ENCODE measurements at places on chromosomes 11 and 22.

GRCh38 chr11:61912530-61912898, 4.9 kb downstream of the RAB3IL1 start:
- DNase-seq, result no peak

DNA sequence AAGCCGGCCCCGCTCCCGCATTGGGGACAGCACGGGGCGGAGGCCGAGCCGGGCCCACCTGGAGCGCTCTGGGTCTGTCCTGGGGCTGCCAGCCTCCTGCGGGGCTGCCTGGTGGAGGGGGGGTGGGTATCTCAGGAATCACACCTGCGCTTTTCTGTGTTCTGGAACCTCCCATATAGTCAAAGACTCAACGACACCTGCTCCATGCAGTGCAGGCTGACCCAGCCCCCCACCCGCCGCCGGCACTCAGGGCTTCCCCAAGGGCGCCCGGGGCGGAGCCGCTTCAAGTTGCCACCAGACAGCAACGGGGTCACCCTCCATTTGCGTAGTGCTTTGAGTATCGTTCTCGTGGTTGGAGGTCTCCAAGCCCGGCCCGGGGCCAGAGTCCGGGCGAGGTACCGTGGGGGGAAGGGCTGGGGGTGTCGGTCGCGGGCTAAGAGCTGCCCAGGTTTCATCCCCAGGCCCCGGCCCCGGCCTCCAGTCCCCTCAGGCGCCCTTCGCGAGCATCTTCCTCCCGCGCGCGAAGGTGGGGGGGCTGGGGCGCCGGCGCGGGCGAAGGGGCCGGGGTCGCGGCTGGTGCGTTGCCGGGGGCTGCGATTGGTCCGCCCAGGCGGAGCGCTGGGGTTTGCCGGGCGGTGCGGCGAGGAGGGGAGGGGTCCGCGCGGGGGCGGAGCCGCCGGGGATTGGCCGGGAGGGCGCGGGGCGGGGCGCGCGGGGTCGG, 6.6 kb downstream of the TSPAN4 start:
- no peak for DNase-seq

GRCh38 chr11:126217491-126217890, 5.9 kb downstream of the FAM118B start:
- no peak for DNase-seq

DNA sequence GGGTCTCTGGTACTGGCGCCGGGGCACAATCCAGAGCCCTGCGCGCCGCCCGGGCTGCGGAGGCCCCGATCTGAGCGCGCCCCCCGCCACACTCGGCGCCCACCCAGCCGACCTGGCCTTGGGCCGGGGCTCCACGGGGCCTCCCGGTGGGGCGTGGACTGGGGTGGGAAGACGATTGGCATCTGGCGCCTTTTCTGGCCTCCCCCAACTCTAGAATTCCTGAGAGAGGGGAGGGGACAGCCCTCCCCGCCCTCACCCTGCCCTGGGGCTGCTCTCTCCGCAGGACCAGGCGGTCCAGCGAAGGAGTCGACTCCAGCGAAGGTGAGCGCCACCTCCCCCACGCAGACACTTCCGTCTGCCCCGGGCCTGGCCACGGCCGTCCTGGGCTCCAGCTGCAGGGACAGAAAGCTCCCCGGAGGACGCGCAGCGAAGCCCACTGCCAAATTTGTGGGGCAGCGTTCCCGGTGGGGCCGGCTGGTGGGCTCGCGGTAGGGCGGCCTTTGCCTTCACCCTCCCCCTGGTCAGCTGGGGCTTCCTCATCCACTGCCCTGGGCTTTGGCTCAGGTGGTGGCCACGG, 593 bp downstream of the SSH3 start:
- no peak for DNase-seq

DNA sequence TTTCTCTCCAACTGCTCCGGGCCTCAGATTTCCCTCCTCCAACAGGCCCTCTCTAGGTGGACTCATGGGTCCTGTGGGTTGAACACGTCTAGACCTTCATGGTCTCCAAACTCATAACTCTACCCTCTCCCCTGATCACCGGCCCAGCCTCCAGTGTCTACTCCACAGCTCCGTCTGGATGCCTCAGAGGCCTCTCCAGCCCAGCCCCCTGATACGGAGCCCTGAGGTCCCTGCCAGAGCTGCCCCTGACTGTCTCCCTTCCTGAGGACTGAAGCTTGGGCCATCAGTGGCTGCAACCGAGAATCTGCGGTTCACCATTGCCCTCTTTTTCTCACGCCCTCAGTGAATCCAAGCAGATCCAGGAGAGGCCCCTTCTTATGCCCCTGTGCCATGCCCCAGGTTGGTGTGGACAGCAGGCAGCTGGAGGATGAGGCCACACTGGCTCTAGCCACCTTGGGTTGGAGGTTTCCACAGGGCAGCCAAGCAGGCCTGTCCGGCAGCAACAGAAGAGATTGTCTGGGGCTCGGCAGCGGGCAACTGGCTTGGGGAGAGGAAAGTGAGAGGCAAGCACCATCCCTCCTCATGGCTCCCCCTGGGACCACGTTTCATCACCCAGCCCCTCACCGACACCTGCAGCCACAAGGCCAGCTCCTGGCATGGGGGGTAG, 104.6 kb upstream of the FGF3 start:
- no peak for DNase-seq

- no peak for DNase-seq
Measured at GRCh38 chr11:114077482-114078305, 18.2 kb downstream of the ZBTB16 start.

DNA sequence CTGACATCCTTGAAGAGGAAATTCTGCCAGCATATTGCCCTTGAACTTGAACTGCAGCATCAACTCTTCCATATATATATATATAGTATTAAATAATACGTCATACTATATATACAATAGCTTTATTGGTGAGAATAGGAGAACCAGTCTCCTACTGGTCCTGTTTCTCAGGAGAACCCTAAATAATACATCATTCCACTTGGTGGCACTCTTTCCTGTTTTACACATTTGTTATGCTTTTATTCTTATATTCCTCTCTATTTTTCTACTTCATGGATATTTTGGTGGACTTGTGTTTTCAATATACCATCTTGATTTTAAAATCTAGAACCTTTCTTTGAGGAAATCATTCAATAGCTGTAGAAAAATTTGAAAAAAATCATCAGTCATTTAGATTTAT, 193.3 kb downstream of the TRPC6 start:
- no peak for DNase-seq

- DNase-seq, result no peak
Measured at GRCh38 chr11:72541257-72541974, 107.1 kb upstream of the CLPB start.

GRCh38 chr11:98531576-98531975, 489.2 kb upstream of the CNTN5 start:
- no peak for DNase-seq

DNA sequence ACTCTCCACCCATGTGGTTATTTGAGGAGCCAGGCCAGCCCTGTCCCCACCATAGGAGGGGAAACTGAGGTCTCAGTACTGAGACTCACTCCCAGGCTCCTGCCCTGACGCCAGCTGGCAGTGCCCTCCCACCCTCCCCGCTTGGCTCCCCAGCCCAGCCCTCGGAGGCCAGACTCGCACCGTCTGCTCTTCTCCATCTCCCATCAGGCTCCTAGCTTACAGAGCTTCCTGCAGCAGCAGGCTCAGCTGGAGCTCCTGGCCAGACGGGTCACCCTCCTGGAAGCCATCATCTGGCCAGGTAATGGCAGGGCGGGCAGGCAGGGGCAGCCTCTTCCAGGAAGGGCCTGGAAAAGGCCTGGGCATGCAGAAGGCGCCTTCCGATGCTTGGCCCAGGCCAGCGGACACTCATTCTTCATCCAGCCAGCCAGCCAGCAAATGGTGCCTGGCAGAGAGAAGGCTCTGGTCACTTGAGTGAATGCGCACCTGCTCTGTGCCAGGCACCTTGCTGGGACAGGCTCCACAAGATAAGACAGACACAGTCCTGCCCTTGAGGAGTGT, 12.6 kb downstream of the RHBDD3 start:
- no peak for DNase-seq

DNA sequence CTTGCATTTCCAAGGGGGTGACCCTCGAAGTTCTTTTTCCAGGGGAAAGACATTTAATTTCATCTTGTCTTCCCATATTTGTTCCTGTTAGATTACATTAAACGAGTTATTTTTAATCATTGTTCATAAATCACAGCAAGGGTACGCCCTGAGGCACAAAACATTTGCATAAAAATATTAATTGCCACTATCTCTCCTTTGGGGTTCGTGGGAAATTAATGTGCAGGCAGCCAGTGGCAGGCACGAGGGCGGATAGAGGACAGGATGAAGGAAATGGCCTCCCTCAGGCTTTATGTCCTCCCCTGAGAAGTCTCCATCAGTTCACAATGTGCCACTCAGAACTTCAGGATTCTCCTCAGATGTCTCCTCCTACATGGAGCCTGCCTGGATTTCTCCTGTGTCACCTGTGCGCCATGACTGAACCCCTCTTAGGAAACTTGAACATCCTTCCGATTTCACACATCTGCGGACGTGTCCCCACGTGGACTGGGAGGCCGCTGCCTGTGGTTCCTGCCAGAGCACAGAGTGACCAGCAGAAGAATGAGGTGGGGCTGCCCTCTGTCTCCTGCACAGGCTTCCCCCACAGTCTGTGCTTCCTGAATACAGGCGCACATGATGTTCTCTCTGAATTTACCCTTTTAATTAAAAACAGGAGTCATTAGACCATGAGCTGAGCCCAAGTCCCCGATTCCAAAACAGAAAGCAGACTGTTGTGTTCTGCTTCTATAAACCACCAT, 1085.9 kb downstream of the TBC1D22A start:
- DNase-seq, result no peak

GRCh38 chr11:8638300-8638699, 44.2 kb downstream of the TRIM66 start:
- DNase-seq, result no peak

GRCh38 chr11:117281869-117282268, 9.3 kb upstream of the BACE1-AS start:
- no peak for DNase-seq

DNA sequence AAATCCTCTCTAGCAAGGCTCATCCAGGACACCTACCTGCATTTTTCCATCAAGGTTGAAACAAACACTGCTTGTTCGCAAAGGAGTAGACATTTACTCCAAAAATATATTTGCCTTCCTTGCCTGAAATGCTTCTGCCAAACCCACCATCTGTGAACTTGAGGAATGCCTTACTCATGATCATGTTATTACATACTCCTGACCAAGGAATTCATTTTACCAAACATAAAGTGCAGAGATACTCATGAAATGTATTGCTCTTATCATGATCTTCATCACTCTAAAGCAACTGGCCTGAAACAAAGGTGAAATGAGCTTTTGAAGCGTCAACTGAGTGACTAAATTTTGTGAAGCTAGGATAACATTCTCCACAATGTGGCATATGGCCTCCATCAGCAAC, 243.1 kb upstream of the CCDC179 start:
- no peak for DNase-seq

- DNase-seq, result no peak
Measured at GRCh38 chr11:67493548-67494370, 10.9 kb downstream of the AIP start.

GRCh38 chr11:94513091-94513490, 830 bp downstream of the C11orf97 start:
- no peak for DNase-seq

GRCh38 chr22:44139773-44140172, 41.0 kb upstream of the PARVG start:
- DNase-seq, result no peak

DNA sequence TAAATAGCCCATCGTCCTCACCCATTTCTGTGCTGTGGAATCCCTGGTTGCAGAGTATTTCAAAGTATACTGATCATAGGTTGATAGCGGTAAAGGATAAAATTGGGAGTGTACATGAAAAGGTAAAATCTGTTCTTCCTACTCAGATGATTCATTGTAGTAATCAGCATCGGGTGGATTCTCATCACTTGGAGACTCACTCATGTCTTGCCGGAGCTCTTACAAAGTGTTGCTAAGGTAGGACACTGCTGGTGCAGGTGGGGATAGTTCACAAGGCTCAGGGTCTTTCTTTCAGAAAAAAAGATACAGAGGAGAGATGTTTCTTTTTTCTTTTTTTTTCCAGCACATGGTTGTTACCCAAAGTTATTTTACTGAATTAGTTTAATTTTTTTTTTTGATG, 84.8 kb downstream of the MTNR1B start:
- DNase-seq, result no peak

DNA sequence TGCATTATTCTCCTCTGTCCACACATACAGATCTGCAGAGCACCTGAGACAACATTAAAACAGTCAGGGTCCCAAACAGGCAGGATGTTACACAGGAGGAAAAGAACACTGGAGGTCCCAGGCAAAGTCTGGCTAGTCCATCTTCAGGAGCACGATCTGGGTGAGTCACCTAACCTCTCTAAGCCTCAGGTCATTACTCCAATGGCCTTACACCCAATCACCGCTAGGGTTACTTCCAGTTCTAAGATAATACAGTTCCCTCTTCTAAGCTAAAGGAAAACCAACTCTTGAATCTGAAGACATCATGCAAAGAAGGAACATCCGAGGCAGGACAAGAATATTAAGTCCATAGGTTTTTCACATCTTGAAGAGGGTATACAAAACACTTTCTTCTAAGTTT, 24.5 kb downstream of the ASCC2 start:
- DNase-seq, result no peak

DNA sequence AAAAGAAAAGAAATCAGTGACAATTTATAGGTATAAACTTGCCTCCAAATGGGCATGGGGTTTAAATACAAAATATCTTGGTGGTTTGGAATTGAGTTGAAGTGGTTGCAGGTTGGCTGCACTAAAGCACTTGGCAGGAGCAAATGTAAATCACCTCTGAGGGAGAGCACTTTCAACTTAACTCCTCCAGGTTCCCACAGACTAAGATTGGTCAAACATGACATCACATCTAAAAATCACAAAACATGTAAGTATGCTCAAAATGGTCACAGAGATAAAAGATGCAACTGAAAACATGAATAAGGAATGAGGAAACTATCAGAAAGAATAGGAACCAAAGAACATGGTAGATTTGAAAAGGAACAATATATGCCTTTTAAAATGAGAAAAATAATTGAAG, 12.3 kb upstream of the SHANK3 start:
- DNase-seq, result no peak
